ENCODE measurements at places on chromosomes 3 and 15.
A peak's percentile ranks its signal among the peaks of the same experiment; 100 is the strongest.

DNA sequence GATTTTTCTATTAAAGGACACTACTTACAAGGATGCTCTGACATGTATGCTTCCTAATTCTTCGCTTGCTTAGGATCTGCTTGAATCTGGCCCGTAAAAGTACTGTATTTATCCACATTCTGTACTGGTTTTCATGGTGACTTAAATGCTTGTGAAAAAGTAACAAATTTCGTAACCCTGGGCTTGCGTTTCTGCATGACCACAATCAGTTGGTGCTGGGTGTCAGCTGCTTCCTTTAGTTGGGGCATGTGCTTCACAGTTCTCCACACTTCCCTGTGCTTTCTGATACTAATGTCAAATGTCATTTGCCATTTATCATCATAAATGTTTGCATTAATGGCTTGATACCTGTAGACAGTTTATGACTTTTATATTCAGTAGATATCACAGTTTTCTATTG lies 218.4 kb upstream of the MLF1 start:
- DNase-seq, result no peak

DNA sequence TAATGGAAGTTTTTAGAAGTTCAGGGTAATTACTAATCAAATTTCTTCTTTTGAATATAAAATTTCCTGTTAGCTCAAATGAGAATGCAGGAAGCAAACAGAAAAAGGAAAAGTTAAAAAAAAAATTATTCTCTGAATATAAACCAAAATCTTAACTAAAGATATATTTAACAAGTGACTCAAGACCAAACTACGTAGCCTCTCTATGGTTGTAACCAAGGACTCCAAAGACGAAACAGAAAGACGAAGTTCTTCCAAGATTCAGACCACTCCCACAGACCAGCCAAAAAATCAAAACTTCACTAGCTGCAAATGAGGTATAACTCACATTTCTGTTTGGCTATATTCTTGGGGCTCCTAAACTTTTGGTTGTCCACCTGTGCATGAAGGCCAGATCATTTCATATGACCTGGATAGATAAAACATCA lies 846.5 kb upstream of the ALCAM start:
- DNase-seq, result peak; percentile 7

DNA sequence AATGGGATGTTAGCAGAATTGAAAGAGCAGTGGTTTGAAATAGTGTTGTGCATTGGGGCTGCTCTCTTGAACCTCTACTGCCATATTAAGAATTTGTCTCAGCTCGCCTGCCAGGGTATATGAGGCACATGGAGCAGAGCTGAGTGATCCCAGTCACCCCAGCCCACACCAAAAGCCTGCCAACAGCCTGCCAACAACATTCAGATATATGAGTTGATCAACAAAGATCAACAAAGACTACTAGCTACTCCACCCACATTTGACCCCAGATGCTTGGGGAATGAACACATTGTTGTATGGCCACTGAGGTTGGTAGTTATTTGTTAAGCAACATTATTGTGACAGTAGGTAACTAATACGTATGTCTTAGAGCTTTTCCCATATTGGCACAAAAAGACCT lies 570.9 kb upstream of the IL12A start:
- peak; percentile 26 for DNase-seq

GRCh38 chr15:89030311-89030710 lies 57.9 kb upstream of the ABHD2 start:
- DNase-seq, result no peak

- DNase-seq, result no peak
Observed at GRCh38 chr3:156643729-156644389, 30.5 kb upstream of the TIPARP start.

DNA sequence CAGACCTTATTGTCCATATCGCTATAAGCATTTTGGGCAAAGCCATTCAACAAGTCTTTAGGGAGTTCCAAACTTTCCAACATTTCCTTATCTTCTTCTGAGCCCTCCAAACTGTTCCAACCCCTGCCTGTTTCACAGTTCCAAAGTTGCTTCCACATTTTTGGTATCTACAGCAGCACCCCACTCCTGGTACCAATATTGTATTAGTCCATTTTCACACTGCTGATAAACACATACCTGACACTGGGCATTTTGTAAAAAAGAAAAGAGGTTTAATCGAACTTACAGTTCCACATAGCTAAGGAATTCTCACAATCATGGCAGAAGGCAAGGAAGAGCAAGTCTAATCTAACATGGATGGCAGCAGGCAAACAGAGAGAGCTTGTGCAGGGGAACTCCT lies 834.1 kb upstream of the GBE1 start:
- no peak for DNase-seq

GRCh38 chr3:105915524-105915923 lies 46.7 kb upstream of the CBLB start:
- DNase-seq, result no peak

DNA sequence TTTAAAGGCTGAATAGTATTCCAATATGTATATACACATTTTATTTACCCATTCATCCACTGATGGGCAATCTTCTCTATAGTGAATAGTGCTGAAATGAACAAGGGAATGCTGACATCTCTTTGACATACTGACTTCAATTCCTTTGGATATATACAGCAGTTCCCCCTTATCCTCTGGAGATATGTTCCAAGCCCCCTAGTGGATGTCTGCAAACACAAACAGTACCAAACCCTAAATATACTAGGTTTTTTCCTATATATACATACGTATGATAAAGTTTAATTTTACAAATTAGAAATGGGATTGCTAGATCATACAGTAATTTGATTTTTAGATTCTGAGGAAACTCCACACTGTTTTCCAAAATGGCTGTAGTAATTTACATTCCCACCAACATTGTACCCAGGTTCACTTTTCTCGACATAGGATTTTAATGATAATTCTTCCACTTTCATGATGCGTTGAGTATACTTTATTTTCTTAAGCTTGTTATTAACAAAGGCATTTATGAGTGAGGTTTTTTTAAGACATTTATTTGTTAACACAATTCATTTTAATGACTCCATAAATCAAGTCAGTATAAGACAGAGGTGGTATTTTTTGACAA lies 38.2 kb downstream of the VPS13C start:
- no peak for DNase-seq

- DNase-seq, result no peak
Observed at GRCh38 chr3:61674596-61674995, 113.2 kb downstream of the PTPRG start.

DNA sequence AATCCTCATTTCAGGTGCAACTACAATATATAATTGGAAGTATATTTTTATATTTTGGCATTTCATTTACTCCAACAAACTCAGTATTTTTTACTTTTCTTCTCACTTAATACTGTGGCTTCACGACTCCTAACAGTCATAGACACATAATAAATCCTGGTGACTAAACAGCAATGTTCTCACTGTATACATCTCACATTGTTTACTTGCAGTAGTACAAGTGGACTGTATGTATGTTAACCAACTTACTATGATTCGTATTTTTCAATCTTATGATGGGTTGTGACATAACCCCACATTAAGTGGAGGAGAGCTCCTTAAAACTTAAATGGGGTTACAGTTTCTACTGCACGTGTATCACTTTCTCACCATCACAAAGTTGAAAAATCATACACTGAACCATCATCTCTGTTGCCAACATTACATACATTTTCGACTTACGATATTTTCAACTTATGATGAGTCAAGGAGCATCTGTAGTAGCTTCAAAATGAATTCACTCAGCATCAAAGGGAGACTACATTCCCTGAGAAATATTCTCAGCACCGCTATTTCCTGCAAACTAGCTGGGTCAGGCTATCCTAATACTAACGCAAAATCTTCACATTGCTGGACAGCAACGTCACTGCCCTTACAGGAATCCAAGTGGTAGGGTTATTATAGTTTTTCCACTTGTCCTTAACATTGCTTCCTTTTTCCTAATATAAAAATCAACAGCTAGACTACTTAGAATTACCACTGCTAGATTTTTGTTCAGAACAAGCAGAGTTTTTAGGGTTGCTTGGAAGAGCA lies 7.3 kb downstream of the ADAM10 start:
- DNase-seq, result peak; percentile 64

GRCh38 chr3:189937302-189938127 lies 183.2 kb downstream of the P3H2 start:
- DNase-seq, result peak; percentile 95

- DNase-seq, result no peak
Observed at GRCh38 chr3:10665592-10665991, 150.4 kb upstream of the SLC6A11 start.

GRCh38 chr3:120196812-120197211 lies 88.2 kb downstream of the GPR156 start:
- DNase-seq, result no peak

DNA sequence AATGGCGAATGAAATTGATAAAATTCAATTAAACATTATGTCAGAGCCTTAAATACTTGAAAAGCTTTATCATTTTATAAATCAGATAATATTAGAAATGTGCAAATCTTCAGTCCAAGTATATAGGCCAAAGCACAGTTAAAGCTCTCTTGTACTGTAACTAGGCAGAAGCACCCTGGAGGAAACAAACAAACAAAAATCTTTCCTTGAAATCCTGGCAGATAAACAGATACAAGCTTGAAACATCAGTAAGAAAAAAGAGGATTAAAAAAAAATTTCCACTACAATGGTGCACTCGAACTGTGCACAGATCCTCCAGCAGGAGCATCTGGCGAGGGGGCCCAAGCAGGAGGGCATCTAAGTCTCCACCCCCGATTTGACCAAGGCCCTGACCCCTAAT lies 166.6 kb downstream of the PLD1 start:
- no peak for DNase-seq

DNA sequence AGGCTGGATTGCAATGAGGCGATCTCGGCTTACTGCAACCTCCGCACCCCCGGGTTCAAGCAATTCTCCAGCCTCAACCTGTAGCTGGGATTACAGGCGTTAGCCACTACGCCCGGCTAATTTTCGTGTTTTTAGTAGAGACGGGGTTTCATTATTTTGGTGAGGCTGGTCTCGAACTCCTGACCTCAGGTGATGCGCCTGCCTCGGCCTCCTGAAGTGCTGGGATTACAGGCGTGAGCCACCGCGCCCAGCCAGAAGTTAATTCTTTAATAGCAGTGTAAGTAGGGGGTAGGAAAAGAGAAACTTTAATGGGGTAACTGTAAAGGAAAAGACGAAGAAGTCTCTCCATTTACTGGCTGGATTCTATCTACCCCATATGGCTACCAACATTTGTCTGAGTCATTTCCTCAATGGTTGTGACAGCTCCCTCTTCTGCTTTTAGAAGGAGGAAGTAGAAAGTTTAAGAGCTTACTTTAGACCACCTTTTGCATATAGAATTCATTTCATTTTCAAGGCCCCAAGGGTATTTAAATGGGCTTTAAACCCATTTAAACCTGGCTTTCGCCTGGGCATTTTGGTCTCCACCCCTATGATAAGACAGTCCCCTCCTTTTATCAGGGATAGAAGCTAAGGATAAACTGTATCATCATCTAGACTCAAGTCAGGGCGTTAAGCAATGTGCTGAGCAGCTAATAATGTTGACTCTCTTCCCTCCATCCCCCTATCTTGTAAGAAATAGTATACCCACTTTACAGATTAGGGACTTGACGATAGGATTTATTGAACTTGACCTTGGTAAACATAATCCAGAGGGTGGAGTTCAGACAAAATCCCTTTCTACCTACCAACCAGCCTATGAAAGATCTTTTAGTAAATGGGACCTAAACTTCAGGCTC lies 1.1 kb upstream of the CDV3 start:
- no peak for DNase-seq

- DNase-seq, result no peak
Observed at GRCh38 chr3:163368168-163368567, 1710.1 kb downstream of the SI start.

- DNase-seq, result no peak
Observed at GRCh38 chr15:27070841-27071240, 99.9 kb downstream of the GABRG3 start.

- peak; percentile 15 for DNase-seq
Observed at GRCh38 chr3:69411346-69411745, 25.5 kb upstream of the FRMD4B start.

DNA sequence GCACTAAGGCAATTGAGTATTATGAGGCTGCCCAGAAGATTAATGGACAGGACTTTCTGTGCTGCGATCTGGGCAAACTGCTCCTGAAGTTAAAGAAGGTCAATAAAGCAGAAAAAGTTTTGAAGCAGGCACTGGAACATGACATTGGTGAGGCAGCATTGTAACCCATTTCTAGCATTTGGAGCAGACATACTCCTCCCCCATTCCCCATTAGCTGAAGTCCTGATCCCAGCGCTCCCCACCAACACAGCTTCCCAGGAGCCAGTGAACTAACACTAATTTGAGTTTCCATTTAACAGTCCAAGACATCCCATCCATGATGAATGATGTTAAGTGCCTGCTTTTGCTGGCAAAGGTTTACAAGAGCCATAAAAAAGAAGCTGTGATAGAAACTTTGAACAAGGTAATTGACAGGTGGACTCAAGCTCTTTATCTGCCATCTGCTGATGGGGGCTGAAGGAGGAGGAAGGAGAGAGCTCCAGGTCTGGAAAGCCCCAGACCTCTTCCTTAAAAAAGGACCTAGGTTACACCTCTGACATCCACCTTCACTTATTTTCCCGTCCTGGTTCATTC lies 22.6 kb downstream of the CSRNP1 start:
- DNase-seq, result no peak

GRCh38 chr3:53255423-53255774 lies 423 bp downstream of the TKT start:
- peak; percentile 60 for DNase-seq

GRCh38 chr15:91228890-91229289 lies 128.8 kb downstream of the SV2B start:
- no peak for DNase-seq

- DNase-seq, result peak; percentile 33
Observed at GRCh38 chr15:64690578-64691296, 84.7 kb downstream of the RBPMS2 start.

DNA sequence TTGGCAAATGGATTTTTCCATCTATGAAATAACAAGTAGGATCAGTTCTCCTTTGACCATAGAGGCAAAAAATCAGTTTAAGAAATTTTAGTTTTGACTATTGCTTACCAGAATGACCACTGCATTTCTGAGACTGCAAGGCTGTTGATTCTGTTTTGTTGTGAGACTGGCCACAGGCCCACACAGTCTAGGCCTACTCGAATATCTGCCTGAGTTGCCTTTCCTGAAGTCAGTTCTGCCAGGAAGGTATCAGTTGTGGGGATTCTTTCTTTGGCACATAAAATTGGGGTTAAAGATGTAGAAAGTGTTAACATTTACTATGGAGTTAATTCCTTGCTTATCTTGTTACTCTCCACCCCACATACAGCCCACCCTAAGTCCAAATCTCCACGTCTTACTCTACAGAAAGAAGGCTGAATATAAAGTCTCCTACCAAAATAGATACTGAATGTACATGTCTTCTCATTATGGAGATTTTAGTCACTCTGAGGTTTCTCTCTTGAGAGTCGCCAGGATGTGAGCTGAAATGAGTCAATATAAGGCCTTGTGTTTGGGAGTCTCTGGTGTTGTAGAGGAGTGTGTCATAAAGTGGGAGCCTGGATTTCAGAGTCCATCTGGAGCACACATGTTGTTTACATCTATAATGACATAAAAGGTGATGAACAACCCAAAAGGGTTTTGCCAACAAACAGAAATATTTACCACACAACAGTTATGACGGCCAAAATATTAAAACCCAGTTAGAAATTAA lies 45.0 kb upstream of the WWTR1 start:
- DNase-seq, result peak; percentile 58
